ENCODE measurements at places on chromosomes 1 and 21.

DNA sequence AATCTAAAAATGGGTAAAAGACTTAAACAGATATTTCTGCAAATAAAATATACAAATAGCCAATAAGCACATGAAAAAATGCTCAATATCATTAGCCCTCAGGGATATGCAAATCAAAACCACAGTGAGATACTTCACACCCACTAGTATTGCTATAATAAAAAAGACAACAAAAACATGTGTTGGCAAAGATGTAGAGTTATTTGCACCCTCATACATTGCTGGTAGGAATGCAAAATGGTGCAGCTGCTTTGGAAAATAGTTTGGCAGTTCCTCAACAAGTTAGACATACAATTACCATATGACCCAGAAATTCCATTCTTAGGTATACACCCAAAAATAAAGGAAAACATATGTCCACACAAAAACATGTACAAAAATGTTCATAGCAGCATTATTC, 30.2 kb downstream of the ZZZ3 start:
- DNase-seq: no peak

GRCh38 chr1:221805121-221805520, 63.2 kb upstream of the DUSP10 start:
- DNase-seq: no peak

GRCh38 chr1:54110996-54111395, 41.8 kb downstream of the CDCP2 start:
- no peak for DNase-seq

DNA sequence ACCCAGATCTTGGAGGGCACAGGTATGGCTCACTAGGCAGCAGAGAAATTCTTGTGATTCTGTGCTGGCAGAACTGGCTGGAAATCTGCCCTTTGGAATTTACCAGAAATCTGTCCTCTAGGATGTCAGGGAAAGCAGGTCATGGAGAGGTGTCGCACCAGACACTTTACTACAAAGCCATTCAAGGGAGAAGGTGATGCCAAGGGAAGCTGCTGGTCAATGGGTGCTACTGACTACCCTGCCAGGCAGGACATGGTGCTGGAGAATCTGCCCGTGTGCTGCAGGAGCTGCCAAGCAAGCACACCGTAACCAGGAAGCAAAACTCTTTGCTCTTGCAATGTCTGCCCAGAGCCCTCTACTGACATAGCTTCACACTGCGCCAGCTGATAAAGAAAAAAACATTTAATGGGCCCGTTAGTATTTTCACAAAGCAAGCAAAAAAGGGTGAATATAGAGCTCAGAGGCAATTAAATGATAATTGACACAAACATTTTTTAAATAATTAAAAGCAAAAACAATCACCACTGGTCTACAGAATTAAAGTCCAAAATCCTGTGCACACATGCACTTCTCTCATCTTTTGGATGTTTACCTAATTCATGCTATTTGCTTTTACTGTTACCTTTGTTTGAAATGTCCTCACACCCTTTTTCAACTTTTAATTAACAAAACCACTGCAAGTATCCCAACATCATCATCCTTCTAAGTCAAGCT, 7.2 kb upstream of the FBXO28 start:
- DNase-seq: peak; percentile 54

GRCh38 chr1:221166559-221167318, 287.5 kb downstream of the HLX start:
- no peak for DNase-seq

DNA sequence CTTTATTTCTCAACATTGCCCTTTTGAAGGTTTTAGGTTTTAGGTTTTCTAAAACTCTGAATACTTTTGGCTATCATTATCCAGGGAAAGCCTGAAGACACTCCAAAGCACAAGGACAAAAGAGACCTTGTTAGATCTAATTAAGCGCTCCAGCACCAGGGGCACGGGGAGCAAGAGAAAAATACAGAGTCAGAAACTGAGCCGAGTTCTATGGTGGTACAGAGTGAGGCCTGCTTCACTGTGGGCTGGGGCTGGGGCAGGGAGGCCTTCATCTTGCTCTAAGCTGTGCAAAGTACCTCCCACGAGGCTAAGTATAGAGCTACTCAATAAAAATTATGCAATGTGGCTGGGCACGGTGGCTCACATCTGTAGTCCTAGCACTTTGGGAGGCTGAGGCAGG, 19.7 kb upstream of the RAB4A start:
- no peak for DNase-seq

DNA sequence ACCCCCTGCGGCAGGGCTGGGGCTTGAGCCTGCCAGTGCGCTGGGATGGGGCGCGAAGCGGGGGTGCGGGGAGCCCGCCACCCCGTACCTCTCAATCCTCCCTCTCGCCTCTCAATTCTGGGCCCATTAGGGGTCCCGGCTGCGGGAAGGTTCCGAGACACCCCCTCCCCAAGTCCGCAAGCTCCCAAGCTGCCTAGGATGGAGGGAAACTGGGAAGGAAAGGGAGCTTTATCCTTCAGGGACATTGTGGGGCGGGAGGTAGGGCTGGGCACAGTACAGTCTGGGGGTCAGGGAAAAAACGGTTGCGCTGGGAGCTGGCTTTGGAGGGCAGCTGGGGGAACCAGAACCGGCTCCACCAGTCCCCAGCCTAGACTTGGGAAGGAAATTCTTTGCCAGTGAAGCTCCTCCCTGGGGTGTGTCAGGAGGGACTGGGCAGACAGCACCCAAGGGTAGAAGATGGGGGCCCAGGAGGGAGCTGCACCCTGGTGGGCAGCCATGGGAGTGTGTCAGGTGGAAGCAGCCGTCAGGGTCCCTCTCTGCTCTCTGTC, 904 bp downstream of the GJB3 start:
- no peak for DNase-seq

DNA sequence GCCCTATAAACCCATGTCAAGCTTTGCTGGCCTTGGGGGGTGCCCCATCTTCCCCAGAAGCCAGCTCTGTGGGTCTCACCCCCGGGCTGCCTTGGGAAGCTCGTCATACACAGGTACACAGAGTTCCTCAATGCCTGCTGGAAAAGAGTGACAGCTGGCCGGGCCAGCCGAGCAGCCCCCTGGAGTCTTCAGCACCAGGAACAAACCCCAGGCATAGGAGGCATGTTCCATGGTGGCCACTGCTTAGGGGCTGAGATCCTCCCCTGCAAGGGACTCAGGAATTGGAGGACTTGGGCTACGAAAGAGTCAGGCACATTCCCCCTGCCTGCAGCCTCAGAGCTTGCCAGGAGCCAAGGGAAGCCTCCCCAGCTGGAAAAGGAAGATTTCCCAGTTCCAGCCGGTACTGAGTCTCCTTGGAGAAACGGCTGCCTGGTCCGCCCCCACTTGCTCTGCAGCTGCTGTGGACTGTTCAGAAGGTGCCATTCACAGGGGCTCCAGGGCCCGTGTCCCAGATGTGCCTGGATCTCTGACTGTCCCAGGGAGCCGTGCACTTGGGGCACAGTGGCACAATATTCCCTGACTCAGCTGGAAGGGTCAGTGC, 89.5 kb downstream of the STUM start:
- no peak for DNase-seq

DNA sequence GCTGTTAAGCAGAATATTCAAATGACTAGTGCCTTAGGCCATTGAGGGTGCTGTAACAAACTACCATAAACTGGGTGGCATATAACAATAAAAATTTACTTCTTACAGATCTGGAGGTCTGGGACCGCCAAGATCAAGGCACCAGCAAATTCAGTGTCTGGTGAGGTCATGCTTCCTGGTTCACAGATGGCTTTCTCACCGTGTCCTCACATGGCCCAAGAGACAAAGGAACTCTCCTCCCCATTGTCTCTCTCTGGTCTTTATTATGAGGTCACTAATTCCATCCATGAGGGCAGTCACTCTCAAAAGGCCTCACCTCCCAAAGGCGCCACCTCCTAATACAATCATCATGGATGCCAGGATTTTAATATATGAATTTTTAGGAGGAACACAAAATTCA, 127.3 kb downstream of the GABPA start:
- DNase-seq: no peak

DNA sequence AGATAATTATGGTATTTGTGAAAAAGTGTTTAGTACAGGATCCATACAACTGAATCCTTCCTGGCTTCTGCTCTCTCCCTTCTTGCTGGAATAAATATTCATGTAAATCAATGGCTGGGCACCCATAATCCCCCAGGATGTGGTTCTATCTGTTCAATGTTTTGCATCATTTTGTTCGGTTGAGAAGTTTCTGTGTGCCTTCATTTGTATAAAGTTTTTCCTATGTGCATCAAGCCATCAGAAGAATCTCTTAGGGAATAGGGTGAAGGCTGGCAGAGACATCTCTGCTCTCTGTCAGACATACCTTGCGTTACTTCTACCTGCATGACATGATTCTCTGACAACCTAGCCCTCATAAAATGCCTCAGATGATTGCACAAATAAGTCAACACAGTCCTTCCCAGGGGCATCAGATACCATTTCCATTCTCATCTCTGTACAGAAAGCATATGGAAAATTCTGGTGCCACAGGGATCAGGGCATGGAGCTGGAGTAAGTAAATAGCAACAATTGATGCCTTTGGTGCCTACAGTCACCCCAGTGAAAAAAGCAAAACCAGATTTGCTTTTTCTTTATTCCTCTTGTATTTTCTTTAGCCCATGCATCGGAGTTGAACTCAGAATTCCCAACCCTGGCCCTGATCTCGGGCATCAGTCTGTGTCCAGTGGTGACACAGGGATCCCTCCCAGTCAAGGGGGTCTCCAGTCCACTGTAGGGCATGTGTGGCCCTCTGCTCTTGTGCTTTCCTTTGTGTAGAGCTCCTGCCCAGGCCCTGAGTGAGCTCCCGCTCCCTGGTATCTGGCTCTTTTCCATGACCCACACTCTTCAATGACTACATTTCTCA, 39.7 kb upstream of the ATP1A1 start:
- no peak for DNase-seq

GRCh38 chr21:35932232-35932911, 128.0 kb downstream of the SETD4 start:
- peak; percentile 26 for DNase-seq

- no peak for DNase-seq
Observed at GRCh38 chr1:75392278-75392677, 218.6 kb downstream of the SLC44A5 start.

GRCh38 chr1:226846786-226847185, 23.6 kb upstream of the PSEN2 start:
- no peak for DNase-seq

- no peak for DNase-seq
Observed at GRCh38 chr1:152537496-152537895, 23.2 kb downstream of the CRCT1 start.

DNA sequence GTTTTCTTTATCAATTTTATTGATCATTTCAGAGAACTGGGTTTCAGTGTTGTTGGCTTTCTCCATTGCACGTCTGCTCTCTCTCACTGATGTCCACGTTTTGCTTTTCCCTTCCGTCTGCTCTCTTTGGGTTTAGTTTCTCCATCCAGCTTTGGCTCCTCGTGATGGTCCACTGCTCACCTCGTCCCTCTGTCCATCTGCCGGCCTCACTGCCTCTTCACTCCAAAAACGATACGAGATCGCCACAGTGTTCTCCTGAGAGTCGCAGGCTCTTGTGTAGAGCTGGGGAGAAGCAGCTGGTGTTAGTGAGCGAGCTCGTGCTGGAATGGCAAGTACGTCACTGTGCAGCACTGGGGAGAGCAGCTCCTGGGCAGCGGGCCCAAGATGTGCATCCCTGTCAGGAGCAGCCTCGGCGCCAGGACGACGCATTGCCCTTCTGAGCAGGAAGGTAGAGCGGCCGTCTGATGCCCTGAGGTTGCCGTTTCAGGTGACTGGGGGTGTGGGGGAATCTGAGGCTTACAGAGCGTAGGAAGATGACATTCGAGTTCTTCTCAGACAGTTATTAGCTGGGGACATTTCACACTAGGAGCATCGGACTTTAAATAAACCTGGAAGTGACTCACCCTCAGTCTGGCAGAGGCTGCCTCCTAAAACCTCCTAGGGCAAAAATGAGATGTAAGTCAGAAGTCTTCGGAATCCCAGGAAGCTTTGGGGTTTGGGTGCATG, 31.4 kb upstream of the PCBP3 start:
- no peak for DNase-seq

DNA sequence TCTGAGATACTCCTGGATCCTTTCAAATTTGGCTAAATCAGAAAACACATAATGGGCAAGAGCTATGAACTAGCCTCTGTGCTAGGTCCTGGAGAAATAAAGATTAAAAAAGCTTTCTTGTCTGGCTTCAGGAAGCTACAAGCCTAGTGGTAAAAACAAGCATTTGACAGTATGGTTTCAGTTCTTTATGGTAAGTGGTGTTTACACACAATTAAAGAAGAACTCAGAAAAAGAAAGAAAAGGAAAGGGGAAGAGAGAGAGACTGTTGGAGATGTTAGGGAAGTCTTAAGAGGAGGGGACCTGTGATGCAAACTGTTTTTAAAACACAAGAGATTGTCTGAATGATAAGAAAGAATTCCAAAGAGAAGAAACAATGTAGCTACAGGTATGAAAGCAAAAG, 1.8 kb downstream of the OR10J1 start:
- no peak for DNase-seq

GRCh38 chr1:201395936-201396335, 3.2 kb downstream of the LAD1 start:
- DNase-seq: no peak

- DNase-seq: no peak
Observed at GRCh38 chr1:75554181-75554580, 56.7 kb downstream of the SLC44A5 start.

DNA sequence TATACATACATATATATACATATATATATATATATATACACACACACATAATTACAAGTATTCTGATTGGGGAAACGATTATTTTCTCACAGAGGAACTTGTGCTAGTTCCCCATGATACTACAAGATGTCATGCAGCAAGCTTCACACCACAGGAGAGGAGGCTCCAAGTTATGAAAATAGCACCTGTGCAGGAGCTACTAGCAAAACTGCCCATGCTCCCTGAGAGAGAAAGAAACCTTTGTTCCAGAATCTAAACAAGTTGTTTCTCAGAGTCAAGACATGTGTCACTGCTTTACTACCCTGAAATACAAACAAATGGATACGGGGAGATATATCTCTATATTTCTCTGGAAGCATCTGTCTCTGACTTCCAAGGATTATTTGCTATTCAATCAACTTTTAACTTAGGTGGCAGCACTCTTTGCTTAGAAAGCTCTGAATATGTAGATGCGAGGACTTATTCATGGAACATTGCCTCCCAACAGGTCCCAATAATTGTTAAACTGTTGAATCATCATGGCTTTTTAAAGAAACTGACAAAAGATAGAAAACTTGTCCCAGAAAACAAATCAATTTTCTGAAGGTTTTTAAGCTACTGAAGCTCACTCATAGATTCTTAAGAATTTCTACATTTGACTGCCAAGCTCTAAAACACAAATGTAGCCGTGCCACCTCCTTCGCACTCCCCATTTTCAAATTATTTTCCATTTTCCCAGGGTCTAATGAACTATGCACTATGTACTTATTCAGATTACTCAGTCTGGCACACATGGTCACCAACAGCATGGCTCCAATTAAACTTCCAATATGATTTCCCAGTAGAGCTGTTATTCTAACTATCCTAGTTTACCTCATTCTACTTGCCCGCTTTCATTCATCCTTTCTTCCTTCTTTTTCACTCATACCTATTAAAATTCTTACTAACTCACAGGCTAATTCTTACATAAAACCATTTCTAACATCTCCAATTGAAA, 929.1 kb downstream of the LTN1 start:
- DNase-seq: no peak

GRCh38 chr1:153389973-153390879, 647 bp downstream of the S100A8 start:
- no peak for DNase-seq
